ENCODE measurements at places on chromosomes 3 and 15.

DNA sequence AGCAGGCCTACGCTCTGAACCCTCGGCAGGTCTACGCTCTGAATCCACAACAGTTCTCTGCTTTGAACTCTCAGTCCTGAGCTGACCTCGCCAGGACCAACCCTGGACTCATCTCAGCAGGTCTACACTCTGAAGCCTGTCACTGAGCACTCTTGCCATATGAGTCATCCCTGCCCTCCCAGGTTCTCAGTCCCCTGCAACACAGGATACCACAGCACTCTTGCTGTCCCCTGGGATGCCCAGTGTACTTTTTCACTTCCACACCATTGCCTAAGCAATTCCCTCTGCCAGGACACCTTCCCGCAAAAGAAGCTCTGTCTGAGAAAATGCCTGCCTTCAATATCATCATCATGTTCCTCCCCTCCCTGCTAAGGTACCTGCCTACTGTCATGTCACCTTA, 42.0 kb downstream of the NUP210 start:
- DNase-seq: no peak

DNA sequence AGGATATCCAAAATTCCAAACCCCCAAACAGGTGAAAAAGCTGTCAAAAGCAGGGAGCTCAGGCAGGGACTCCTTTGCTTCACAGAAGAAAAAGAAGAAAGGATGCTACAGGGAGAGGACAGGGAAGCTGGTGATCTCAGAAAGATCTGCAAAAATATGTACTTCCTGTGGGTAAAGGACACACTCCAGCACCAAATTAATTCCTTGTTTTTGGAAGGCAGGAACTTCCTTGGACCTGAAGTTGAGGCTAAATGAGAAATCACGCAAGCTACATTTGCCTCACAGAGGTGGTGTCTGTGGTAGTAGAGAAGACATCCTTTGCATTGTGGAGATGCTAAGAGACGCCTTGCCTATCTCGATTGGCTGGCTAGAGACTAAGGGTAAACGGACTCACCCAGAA, 26.7 kb upstream of the ANPEP start:
- DNase-seq: no peak

DNA sequence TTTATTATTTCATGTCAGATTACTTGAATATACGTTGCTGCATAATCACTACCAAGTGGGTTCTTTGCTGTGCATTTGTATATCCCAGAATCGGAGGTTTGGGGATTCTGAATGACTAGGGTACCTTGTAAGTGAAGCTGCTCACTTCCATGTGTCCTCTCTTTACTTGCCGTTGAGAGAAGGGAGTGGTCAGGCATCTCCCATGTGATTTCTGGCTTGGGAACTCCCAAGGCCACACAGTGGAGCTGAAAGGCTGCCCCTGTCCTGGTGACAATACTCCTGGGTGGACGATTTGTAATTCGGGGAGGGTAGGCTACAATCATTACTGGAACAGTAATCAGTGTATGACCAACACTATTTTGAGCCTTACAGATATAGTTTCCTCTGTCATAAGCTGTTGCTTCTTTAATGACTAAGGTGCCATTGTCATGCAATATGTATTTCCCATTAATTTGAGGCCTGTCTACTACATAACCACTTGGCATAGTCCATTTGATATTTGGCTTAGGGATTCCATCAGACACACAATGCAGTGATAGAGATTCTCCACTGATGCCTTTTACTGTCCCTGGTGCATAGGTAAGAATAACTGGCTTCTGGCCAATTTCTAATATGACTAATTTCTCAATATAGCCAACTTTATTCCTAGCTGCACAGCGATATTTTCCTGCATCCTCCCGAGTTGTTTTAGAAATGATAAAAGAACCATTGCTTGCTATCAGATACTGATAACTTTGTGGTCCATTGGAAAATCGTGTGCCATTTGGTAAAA, 24.0 kb downstream of the IGSF10 start:
- no peak for DNase-seq

DNA sequence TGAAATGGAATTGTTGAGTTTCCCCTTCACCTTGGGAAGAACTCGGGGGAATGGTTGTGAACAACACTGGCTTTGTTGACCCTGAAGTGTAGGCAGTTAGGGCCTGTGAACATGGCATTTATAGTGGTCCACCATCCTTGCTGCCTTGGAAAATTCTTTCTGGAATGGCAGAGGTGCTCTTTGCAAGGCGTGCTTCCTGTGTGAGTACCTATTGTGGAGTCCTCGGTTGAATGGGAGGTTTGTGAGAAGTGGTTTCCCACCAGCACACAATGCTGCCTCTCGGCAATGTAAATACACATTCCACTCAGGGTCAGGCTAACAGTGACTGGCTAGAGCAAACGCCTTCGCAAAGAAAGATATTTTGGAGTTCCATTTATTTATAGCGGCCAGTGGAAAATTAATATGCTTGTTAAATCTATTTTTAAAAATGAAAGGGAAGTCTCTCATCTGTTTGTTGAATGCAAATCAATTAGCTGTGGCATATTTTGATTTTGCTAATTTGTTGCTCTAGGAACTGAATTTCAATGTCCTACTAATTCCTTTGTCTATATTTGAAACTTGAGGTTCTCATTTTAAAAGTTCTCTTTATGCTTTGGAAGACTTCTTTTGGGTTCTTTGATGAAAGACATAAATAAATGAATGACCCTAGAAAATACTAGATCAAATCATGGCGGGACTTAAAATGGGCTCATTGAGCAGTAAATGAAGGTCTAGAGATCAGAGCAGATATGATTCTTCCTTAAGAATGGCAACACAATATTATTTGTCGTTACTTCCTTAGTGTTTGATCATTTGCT, 59.5 kb downstream of the FNDC3B start:
- no peak for DNase-seq

DNA sequence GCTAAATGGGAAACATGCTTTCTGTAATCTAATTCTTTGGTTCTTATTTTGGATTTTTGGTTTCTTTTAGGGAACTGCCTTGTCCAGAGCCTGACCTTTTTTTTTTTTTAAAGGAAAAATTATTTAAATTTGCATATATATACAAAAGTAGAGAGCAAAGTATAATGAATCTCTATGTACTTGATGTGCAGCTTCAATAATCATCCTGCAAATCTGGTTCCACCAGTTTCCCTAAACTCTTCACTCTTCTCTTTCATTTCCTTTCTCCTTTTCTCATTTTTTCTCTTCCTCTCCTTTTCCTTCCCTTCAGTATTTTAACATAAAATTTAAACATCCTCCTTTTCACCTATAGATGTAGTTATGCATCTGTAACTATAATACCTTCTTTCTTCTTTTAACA, 82.5 kb downstream of the USP13 start:
- DNase-seq: no peak

- no peak for DNase-seq
These were observed 27.6 kb downstream of the CHST14 start for GRCh38 chr15:40498418-40498817.

GRCh38 chr3:190886945-190887344, 24.5 kb upstream of the GMNC start:
- DNase-seq: no peak

- DNase-seq: no peak
These were observed 69.8 kb downstream of the TIGIT start for GRCh38 chr3:114363554-114364202.

Measured in colonic mucosa (tissue), 4 donors.